Hematopoietic multipotent progenitor cell (in vitro differentiated cells): ENCODE measurements at places on chromosomes 5 and 9.
A peak's percentile ranks its signal among the peaks of the same experiment; 100 is the strongest.

GRCh38 chr9:99820685-99821395 lies 845 bp upstream of the NR4A3 start:
- DNase-seq = no peak

- DNase-seq = peak; percentile 63
These were observed 2.9 kb downstream of the JAK2 start for GRCh38 chr9:4987961-4988421.

GRCh38 chr9:18890372-18890771 lies 142.6 kb downstream of the SAXO1 start:
- DNase-seq = no peak

- DNase-seq = no peak
These were observed 7.1 kb downstream of the RXRA start for GRCh38 chr9:134333234-134333873.
